Glutamatergic neuron (in vitro differentiated cells): ENCODE measurements at places on chromosomes 7 and 10.

- no peaks in the 10 kb centered on the region for H3K27me3 ChIP-seq
- no peak for DNase-seq
- H3K4me1 ChIP-seq: no peaks in the 10 kb centered on the region
- H3K27ac ChIP-seq: no peak overlapping the region
- no peak overlapping the region for H3K4me3 ChIP-seq
Measured at GRCh38 chr10:67793313-67793712, 44.7 kb downstream of the DNAJC12 start.

- H3K4me1 ChIP-seq: peaks cover 15% of the 10 kb centered on the region
- H3K27ac ChIP-seq: no peak overlapping the region
- DNase-seq: no peak
- H3K27me3 ChIP-seq: peaks cover 12% of the 10 kb centered on the region
- H3K36me3 ChIP-seq: no peaks in the 10 kb centered on the region
Measured at GRCh38 chr7:150332852-150333635, 8.4 kb downstream of the RARRES2 start.

- DNase-seq: no peak
- peaks cover 12% of the 10 kb centered on the region for H3K36me3 ChIP-seq
- H3K27ac ChIP-seq: no peak overlapping the region
Measured at GRCh38 chr7:12839508-12840153, 152.2 kb downstream of the ARL4A start.

DNA sequence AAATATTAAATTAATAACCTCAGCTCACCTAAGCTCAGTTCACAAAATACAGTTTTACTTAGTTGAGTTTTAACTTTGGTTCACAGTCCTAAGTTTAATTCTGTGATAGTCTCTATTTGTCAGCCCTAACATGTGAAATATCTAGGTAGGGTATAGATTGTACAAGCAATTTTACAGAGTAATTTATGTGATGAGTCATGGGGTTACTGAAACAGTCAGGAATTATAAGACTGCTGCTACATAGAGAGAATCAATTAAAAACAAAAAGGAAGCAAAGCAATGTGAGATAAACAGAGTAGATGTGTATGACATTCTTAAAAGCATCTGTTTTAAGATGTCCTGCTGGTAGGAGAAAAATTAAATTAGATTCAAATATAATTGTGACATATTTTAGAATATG, 1018.2 kb upstream of the KCND2 start:
- no peak overlapping the region for H3K4me3 ChIP-seq
- no peaks in the 10 kb centered on the region for H3K27me3 ChIP-seq
- H3K27ac ChIP-seq: no peak overlapping the region
- no peaks in the 10 kb centered on the region for H3K4me1 ChIP-seq
- no peaks in the 10 kb centered on the region for H3K36me3 ChIP-seq
- DNase-seq: no peak
